Activated CD8-positive, alpha-beta memory T cell treated with anti-CD3 and anti-CD28 coated beads for 4 hours (primary cell): ENCODE measurements at places on chromosomes 3 and 15.

GRCh38 chr3:38173834-38174418, 8.6 kb downstream of the OXSR1 start:
- no peak for DNase-seq

DNA sequence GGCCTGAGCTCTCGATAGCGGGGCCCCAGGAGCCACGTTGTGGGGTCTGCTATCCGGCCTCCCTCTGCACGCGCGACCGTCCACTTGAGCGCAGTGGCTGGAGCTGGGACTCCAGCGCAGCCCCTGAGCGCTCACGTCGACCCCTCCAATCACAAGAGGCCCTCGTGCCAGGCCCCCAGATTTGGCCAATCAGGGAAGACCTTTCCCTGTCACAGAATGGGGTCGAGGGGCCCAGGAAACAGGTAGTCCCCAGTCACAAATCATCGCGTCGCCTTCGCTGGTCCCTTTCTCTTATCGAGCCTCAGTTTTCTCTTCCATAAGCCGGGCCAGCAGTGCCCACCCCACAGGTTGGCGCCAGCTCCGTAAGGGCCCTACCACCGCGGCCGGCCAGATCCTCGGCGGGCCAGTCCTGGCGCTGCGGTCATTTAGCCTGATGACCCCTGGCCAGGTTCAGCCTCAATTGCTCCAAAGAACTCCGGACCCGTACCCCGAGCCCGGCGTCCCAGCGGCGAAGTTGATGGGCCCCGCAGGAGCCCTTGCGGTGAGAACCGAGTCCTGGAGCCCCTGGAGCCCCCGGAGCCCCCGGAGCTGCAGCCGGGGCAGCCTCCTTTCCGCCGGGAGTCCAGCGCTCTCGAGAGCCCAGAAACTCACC, 435 bp downstream of the ALDH1L1 start:
- no peak for DNase-seq

- no peak for DNase-seq
Observed at GRCh38 chr3:49900491-49901153, 3.1 kb downstream of the MST1R start.

DNA sequence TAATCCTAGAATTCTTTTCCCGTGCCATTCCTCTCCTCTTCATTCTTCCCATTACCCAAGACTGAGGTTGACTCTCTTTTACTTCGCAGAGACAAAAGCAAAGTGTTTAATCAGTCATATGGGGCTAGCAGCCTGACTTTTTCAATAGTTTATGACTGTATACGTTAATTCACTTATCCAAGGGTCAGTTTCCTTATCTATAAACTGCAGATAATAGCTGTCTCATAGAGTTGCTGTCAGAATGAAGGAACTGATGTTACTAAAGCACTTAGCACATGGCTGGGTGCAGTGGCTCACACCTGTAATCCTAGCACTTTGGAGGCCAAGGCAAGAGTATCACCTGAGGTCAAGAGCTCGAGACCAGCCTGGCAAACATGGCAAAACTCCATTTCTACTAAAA, 43.5 kb upstream of the ULK4 start:
- no peak for DNase-seq

DNA sequence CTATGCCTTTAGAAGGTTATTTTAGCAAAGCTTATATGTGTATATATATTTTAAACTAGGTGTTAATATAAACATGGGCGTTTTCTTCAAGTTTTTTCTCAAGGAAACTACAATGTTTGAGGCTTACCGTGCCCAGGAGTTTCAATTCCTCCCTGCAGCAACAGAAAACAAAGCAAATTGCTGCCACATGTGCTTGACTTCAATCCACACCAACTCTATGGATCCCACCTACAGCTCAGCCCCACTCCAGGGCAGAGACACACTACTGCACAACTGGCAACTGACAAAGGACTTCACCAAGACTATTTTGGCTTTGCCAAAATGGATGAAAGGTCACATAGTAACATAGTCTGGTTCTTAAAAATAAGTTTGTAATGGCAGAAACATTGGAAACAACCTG, 346.6 kb downstream of the ERC2 start:
- DNase-seq, result no peak

- DNase-seq, result no peak
Observed at GRCh38 chr3:69091389-69092029, 6.8 kb downstream of the ARL6IP5 start.

DNA sequence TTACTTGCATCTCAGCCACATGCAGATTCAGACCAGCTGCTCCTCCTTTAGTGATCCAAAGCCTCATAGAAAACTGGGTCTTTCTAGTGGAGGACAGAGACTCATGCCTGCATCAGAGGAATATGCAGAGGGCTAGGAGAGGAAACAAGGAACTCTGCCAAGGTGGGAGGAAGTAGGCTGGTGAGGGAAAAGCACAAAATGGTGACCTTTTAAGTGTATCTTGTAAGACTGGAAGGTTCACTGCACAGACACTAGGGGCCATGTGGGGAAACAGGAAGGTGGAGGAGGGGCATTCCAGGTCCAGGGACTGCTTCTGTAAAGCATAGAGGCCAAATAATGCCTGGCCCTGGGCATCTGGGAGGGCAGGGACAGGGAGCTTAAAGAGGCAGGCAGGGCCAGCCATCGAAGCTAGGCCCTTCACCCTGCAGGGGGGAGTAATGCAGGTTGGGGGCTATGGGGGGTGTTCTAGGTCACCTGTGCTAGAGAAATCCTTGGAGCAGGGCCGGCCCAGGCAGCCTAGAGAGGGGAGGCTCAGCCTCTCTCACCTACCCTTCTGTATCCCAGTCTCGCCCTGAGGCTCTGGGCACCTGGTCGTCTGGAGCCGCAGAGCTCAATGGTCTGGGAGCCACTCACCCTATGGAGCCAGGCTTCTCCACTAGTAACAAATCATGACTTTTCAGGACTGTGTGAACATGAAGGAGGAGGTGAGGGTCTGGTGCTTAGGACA, 117.7 kb downstream of the DNAJB8 start:
- no peak for DNase-seq

DNA sequence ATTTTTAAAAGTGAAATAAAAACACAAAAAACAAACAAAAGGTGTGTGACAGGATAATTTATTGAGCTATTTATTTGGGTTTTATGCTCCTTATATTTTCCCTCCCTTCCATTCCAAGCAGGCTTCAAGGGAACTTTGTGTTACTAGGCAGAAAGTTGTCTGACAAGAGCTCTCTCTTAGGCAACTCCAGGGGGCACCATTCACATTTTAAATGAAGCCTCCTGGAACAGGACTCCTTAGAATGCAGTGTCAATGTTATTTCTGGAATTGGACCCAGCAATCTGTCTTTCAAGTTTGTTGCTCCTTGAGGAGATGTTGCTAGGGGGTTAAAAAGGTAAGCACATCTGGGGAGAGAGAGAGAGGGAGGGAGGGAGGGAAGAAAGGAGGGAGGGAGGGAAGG, 5.4 kb upstream of the RFX7 start:
- DNase-seq, result no peak

DNA sequence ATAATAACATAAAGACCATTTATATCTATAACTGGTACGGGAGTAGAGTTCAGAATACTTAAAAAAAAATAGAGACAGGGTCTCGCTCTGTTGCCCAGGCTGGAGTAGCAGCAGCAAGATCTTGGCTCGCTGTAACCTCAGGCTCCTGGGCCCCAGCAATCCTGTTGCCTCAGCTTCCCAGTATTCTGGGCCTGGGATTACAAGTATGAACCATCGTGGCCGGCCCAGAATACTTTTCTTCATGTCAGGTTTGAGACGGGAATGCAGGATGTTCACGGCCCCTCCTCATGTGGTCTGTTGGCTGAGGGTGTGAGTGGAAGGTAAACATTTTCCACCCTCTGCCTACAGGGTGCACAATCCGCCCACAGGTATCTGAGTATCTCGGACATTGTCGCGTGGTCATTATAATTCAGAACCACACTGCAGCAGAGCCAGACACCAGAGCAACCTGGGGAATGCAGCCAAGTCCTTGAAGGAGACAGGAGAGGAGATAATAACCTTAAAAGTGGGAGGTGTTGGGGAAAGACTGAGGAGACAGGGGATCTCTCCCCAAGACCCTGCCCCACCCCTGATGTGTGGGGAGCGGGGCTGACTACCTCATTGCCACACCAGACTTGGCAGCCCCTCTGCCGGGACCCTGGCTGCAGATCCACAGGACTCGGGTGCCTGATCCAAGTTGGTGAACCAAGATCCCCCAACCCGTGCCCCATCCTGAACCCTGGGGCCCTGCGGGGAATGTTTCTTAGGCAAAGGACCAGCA, 106.8 kb downstream of the ADCY5 start:
- no peak for DNase-seq

- DNase-seq, result no peak
Observed at GRCh38 chr3:49124991-49125670, 4.5 kb upstream of the USP19 start.

- no peak for DNase-seq
Observed at GRCh38 chr3:18112674-18113375, 312.3 kb downstream of the SATB1 start.

DNA sequence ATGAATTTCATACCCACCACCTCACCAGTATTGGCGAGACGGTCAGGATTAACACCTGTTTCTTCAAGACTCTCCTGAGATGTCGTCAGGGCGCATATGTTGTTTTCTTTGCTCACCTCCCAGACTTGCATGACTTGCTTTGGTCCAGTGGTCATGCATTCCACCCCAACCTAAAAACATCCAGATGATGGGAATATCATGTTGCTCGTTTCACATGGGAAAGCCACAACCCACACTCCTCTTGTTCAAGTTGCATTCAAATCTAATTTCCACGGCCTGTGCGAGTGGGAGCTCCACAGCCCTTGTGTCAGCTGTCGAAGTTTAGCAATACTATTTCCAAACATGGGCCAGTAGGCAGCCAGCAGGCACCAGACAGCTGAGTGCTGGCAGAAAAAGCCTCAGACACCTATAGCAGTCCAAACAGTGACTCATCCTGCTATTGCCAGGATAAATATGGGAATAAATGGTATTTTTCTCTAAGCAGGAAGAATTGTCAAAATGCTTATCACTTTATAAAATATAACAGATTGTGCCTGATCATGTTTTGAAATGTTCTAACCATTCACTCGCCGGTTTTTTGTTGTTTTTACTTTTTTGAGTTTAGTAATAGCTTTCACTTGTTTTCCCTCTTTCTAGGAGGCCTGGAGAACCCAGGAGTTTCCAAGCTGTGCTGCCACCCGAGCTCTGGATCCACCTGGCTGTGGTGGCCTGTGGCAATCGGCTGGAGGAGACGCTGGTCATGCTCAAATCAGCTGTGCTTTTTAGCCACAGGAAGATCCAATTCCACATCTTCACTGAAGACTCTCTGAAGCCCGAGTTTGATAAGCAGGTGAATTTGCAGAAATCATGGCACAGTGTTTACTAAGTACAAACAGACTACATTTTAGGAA, 20.1 kb downstream of the GXYLT2 start:
- DNase-seq, result no peak

DNA sequence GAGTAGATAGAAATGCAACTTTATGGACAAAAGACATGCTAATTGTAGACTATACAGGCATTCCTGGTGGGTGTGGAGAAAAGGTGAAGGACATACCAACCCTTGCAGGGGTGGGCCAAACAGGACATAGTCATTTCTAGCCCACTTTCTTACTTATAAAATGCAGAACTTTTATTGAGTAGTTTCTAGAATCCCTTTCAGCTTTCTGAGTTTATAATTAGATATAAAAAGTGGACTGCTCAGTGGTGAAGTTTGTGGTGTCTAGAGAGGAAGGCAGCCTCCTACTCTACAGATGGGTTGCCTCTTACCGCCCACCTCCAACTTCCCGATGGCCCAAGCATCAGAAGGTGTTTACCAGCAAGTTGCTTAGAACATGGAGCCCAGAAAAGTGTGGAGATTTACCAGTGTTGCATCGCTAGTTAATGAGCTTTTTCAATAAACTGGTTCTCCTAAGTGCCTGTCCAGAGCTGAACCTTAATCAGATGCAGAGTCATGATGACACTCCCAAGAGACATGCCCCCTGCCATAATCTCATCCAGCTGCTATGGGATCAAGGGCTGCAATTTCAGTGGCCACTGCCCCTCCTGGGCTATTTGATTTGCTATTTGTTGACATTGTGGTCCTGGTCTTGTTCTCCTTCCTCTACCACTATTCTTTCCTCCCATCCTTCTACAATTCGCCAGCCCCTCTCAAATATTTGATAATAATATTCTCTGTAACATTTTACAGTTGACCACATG, 77.5 kb upstream of the STRIT1 start:
- no peak for DNase-seq

- DNase-seq, result no peak
Observed at GRCh38 chr3:128496019-128496601, 3.1 kb upstream of the GATA2 start.

DNA sequence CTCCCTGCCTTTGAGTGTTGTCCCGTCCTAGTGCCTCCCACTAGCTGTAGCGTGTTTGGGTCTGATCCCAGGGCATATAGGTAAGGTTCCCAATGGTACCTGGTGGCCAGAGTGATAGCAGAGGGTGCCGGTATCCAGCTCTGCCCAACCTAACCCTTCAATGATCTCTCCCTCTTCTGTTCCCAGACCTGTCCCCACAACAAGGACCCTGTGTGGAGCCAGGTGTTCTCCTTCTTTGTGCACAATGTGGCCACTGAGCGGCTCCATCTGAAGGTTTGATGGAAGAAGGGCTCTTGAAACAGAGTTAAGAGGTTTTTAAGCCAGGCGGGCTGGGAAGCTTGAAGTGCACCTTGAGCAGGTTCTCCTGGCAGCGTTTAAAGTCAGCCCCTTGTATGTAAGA, 35.5 kb downstream of the ESYT3 start:
- DNase-seq, result no peak

DNA sequence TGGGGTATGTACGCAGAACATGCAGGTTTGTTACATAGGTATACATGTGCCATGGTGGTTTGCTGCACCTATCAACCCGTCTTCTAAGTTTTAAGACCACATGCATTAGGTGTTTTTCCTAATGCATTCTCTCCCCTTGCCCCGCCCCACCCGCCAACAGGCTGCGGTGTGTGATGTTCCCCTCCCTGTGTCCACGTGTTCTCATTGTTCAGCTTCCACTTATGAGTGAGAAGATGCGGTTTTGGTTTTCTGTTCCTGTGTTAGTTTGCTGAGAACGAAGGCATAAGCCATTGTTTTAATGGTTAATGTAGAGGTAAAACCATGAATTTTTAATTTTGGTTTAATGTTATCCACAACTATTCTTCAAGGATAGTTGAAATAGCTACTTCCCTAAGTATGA, 346.8 kb upstream of the EPHA6 start:
- no peak for DNase-seq

DNA sequence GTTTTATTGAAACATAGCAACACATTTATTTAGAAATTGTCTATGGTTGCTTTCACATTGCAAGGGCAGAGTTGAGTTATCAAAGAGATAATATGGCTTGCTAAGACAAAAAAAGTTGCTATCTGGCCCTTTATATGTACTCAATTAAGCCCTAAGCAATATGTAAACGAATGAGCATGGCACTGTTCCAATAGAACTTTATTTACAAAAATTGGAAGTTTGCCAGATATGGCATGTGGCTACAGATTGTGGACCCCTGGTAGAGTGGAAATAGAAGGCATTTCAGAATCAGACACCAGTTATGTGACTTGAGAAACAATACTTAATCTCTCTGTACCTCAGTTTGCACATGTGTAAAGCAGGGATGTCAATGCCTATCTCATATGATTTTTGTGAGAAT, 515.6 kb upstream of the SGO1 start:
- DNase-seq, result no peak

DNA sequence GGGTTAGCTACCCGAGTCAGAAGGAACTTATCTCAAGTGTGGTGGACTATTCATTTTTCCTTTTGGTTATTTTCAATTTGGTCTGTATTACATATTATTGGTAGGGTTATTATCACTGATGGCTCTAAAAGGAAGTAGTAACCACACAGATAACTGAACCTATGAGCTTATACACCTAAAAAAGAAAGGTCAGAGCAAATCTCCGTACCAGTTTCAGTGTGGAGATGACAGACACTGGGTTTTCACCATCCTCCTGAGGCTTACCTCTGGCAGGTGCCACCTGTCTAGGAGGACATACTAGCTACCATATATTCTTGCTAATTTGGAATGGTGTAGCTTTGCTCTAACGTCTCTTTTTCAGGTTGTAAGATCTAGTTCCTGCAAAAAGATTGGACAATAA, 10.2 kb downstream of the GAP43 start:
- no peak for DNase-seq
